Nephron progenitor cell (in vitro differentiated cells): ENCODE measurements at places on chromosomes 5 and 9.

DNA sequence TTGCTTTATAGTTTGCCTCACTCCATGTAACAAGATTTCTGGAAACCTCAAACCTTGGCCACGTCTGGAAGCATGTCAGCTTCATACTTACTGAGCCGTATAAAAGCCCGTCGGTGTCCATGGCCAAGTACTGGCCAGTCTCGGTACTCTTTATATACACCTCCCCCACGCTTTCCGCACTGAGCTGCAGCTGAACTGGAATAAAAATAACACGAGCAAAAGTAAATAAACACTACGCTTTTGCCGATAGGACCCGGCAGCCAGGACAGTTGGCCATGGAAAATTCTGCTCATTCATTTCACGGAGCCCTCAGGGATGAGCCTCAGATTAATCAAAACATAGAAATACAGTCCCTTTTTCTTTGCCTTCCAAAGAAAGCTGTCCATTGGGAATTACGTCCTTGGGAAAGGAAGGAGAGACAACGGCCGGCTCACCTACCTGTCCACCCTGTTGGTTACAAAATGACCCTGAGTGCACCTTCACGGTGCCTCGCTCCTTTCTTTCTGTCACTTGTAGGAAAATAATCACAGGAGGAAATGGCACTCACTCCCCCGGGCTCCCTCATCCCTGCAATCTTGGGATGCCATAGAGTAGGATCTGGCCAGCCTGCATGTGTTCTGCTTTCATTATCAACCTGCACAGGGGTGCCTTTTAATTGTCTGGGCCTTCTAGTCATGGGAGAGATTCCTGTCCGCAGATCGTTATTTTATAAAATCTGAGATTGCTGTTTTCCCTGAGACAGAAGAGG lies 85.1 kb downstream of the FGF1 start:
- peaks cover 65% of the 10 kb centered on the region for H3K4me1 ChIP-seq
- H3K27me3 ChIP-seq: no peaks in the 10 kb centered on the region
- peak overlapping the region; percentile 85 for H3K27ac ChIP-seq
- no peaks in the 10 kb centered on the region for H3K36me3 ChIP-seq
- peak; percentile 28 for DNase-seq
- H3K4me3 ChIP-seq: peak overlapping the region; percentile 65

DNA sequence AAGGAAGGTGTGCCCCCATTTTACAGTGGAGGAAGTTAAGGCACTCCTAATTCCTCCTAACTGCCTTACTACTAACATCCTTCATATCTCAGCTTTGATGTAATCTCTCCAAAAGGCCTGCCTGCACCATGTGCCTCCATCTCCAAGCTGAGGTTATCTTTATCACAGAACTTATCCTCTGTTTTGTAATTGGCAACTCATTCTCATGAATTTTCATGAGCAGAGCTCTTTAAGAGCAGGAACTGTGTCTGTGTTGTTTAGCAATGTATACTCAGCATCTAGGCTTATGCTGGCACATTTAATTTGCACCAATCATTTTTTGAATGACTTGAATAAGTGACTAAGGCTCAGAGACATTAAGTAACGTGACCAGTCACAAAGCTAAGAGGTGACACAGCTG lies 147.9 kb upstream of the VLDLR start:
- peaks cover 58% of the 10 kb centered on the region for H3K4me1 ChIP-seq
- H3K4me3 ChIP-seq: no peak overlapping the region
- H3K36me3 ChIP-seq: peaks cover 2% of the 10 kb centered on the region

GRCh38 chr5:172913117-172913850 lies 45.9 kb upstream of the RPL26L1 start:
- DNase-seq: no peak
- no peak overlapping the region for H3K4me3 ChIP-seq
- no peak overlapping the region for H3K27ac ChIP-seq
- H3K36me3 ChIP-seq: peaks cover 30% of the 10 kb centered on the region
- H3K27me3 ChIP-seq: peaks cover 7% of the 10 kb centered on the region
- peaks cover 27% of the 10 kb centered on the region for H3K4me1 ChIP-seq

DNA sequence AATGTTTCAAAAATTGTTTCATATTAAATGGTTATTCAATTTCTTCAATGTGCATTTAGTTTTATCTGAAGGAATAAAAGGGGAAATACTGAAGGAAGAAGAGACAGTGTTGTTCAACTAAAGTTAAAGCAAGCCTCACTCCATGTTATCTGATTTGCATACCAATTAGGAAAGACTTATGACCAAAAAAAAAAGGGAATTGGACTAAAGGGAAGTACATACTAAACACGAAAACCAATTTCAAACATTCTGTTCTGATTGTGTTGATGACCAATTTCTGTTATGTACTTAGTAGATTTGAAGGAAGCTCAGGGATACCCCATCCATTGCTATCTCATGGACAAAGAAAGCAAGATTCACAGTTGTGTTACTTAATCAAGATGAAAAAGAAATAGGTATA lies 4.9 kb upstream of the GAPT start:
- H3K36me3 ChIP-seq: no peaks in the 10 kb centered on the region
- no peaks in the 10 kb centered on the region for H3K4me1 ChIP-seq
- peaks cover 6% of the 10 kb centered on the region for H3K27me3 ChIP-seq

- no peak overlapping the region for H3K27ac ChIP-seq
- H3K4me1 ChIP-seq: peaks cover 46% of the 10 kb centered on the region
- peaks cover 9% of the 10 kb centered on the region for H3K36me3 ChIP-seq
- H3K27me3 ChIP-seq: no peaks in the 10 kb centered on the region
- peak overlapping the region; percentile 89 for H3K4me3 ChIP-seq
Measured at GRCh38 chr5:151082282-151082902, 1.6 kb upstream of the TNIP1 start.

DNA sequence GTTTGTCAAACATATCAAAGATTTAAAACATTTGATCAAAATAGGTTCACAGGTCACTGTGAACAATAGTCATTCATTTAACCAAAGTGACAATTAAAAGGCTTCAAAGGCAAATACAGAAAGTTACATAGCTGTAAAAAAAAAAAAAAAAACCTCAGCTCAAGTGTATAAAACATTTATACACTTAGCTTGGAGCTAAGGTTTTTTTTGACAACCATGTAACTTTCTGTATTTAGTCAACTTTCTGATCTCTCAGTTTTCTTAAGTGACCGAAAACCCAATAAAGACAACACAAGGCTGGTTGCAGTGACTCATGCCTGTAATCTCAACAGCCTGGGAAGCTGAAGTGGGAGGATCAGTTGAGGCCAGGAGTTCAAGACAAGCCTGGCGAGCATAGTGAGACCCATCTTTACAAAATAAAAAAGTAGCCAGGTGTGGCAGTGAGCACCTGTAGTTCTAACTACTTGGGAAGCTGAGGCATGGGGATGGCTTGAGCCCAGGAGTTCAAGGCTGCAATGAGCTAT lies 16.4 kb upstream of the UBTD2 start:
- no peak overlapping the region for H3K27ac ChIP-seq
- DNase-seq: no peak
- H3K36me3 ChIP-seq: no peaks in the 10 kb centered on the region

GRCh38 chr5:86129009-86129408 lies 488.7 kb upstream of the COX7C start:
- H3K36me3 ChIP-seq: no peaks in the 10 kb centered on the region
- H3K27me3 ChIP-seq: no peaks in the 10 kb centered on the region
- no peak overlapping the region for H3K4me3 ChIP-seq

- peaks cover 79% of the 10 kb centered on the region for H3K4me1 ChIP-seq
- peak overlapping the region; percentile 76 for H3K4me3 ChIP-seq
- H3K27ac ChIP-seq: peak overlapping the region; percentile 96
- DNase-seq: no peak
Measured at GRCh38 chr5:93300309-93300923, 280.6 kb downstream of the NR2F1-AS1 start.

DNA sequence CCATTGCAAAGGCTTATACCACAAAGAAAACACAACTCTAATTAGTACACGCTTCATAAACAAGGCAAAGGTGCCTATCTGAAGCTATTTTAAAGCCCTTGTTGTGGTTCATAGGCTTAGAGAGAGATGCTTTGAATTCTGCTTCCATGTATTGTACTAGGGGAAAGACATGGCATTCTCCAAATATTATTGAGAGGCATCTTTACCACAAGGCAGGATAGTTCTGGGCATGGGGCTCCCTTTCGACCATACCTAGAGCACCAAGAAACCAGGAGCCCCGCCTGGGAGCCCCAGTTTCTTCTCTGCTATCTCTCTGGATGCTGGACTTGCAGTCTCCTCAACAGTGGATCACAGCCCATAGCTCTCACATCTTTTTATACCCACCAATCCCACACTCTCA lies 93.7 kb downstream of the NFIB start:
- no peak for DNase-seq
- no peak overlapping the region for H3K27ac ChIP-seq
- peaks cover 32% of the 10 kb centered on the region for H3K4me1 ChIP-seq

DNA sequence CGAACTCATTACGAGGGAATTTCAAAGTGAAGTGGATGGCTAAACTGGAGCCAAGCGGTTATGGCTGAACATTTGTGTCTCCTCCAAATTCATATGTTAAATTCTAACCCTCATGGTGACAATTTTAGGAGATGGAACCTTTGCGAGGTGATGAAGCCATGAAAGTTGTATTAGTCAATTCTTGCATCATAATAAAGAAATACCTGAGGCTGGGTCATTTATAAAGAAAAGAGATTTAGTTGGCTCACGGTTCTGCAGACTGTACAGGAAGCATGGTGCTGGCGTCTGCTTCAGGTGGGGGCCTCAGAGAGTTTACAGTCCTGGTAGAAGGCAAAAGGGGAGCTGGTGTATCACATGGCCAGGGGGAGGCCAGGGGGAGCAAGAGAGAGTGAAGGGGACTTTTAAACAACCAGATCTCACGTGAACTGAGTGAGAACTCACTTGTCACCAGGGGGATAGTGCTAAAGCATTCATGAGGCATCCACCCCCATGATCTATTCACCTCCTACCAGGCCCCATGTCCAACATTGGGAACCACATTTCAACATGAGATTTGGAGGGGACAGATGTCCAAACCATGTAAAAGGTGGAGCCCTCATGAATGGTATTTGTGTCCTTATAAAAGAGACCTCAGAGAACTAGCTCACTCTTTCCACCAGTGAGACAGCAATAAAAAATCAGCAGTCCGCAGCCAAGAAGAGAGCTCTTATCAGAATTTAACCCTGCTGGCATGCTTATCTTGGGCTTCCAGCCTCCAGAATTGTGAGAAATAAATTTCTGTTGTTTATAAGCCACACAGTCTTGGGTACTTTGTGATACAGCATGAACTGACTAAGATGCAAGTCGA lies 143.4 kb downstream of the MTRR start:
- no peaks in the 10 kb centered on the region for H3K36me3 ChIP-seq
- H3K27me3 ChIP-seq: peaks cover 23% of the 10 kb centered on the region
- no peak overlapping the region for H3K4me3 ChIP-seq
- DNase-seq: no peak
- H3K4me1 ChIP-seq: no peaks in the 10 kb centered on the region

GRCh38 chr9:38526591-38526990 lies 93.8 kb downstream of the ANKRD18A start:
- H3K27me3 ChIP-seq: peaks cover 3% of the 10 kb centered on the region
- H3K36me3 ChIP-seq: peaks cover 9% of the 10 kb centered on the region
- no peak overlapping the region for H3K4me3 ChIP-seq
- no peak for DNase-seq
- peak overlapping the region; percentile 74 for H3K27ac ChIP-seq
- H3K4me1 ChIP-seq: peaks cover 40% of the 10 kb centered on the region

GRCh38 chr5:135254183-135254582 lies 144.8 kb downstream of the MACROH2A1 start:
- no peak for DNase-seq
- no peak overlapping the region for H3K27ac ChIP-seq
- H3K4me1 ChIP-seq: peaks cover 36% of the 10 kb centered on the region

GRCh38 chr9:71549023-71549422 lies 219.3 kb downstream of the CEMIP2 start:
- H3K4me1 ChIP-seq: peaks cover 10% of the 10 kb centered on the region
- no peak for DNase-seq
- no peaks in the 10 kb centered on the region for H3K27me3 ChIP-seq
- no peak overlapping the region for H3K27ac ChIP-seq
- no peaks in the 10 kb centered on the region for H3K36me3 ChIP-seq

DNA sequence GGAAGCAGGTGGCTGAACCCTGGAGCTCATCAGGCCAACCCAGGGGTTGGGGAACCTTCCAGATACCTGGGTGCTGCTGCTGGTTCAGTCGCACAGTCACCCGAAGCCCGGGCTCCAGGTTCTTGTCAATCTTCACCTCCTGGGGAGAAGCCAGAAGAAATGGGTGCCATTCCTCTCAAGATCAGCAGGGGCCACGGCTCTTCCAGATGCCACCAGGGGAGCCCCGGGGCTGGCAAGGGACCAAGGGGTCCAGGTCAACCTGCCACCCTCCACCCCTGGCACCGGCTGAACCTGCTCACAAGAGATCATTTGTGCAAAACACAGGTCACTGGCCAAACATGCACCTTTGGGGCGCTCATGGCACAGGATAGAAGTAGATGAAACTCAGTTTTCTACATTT lies 4.7 kb downstream of the SPOUT1 start:
- H3K4me1 ChIP-seq: peaks cover 17% of the 10 kb centered on the region
- H3K4me3 ChIP-seq: no peak overlapping the region
- H3K27me3 ChIP-seq: peaks cover 4% of the 10 kb centered on the region
- no peak overlapping the region for H3K27ac ChIP-seq

DNA sequence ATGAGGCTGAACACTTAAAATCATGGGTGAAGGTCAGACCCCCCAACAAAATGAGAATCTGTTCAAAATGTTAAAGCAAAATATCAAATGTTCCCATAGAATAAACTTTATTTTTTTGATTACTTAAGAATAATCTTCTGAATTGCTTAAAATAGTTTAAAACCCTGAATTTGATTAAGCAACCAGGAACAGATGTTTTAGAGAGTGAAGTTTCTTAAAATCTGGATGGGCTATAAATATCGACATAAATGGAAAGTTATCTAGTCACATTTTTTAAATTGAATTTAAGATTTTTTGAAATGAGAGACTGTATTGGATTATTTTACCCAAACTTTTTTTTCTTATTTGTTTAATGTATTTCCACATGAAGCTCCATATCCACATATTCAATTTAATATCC lies 98.5 kb downstream of the ADAMTS12 start:
- H3K4me3 ChIP-seq: no peak overlapping the region
- H3K27me3 ChIP-seq: no peaks in the 10 kb centered on the region
- DNase-seq: no peak
- no peak overlapping the region for H3K27ac ChIP-seq
- H3K36me3 ChIP-seq: peaks cover 13% of the 10 kb centered on the region
